ENCODE measurements at places on chromosomes 11 and 22.

DNA sequence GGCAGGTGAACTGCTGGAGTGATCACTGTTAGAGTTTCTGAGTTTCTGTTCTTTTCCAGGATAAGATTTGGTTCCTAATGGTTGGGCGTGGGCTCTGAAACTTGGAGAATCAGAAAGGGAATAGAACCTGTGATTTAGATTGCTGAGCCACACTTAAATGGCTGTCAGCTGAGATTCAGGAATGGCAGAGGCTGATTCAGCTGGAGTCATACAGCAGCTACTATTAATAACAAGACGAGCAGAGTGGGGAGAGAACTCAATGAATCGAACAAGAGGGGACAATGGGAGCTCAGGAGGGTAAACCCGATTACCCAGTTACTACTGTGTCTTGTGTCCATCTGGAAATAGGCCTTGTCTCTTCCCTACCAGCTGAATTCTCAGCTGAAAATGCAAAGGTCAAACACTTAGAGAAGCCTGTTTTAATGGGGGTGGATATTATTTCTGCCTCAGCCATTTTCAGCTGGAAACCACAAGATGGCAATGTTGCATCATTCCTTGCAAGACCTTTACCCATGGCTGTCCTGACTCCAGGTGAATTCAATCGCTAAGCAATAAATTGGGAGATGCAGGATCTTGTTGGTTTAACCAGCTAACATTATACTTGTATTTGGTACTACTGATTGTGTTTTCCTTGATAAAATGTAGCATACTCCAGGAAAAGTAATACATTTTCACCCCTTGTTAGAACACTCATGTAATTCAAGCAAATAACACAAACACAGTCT lies 104.5 kb upstream of the RAG2 start:
- no peak for DNase-seq

DNA sequence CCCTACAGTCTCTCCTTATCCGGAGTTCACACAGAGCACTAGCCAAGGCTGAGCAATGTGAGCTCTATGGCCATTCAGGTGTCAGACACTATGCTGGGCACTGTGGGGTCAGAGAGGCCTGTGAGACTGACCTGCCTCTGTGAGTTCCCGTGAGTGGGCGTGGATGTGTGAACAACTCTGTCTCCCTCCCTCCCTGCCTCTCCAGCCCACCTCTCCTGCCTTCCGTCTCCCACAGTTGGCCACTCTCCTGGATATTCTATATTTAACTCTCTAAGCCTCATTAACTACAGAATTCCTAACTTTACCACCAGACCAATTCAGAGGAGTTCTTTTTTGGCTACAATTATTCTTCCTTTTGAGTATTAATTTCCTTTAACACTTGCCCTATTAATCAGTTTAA lies 191.6 kb upstream of the NCAM1 start:
- DNase-seq, result peak; percentile 14

- no peak for DNase-seq
Observed at GRCh38 chr11:76629116-76629852, 41.3 kb downstream of the LRRC32 start.

- DNase-seq, result no peak
Observed at GRCh38 chr11:72609045-72609444, 65.2 kb downstream of the PDE2A start.

- DNase-seq, result no peak
Observed at GRCh38 chr11:58830673-58831301, 13.7 kb downstream of the GLYATL2 start.
